Spinal cord (tissue), 10 donors: ENCODE measurements at places on chromosomes 7 and 10. TPM values are rescaled to one million over a fixed set of nuclear protein-coding genes. Genes with fewer than 3 reads are reported as not detected.

DNA sequence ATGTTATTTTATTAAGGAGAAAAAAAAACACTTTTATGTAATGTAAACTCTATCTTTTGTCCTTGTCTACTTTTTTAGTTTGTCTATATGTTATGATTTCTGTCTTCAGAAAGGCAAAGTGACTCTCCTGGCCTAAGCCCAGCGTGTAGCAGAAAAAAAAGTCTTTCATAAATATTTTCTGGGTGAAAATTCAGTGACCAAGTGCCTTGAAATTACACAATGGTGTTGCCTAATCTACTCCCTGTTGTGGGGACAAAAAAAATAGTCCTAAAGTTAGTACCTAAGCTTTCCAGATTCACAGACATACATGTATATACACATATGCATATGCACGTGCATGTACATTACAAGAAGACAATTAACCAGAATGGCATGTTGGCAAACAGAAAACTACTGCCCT lies 1257.8 kb upstream of the SORCS1 start:
- DNase-seq, result no peak
- H3K27ac ChIP-seq, result no peak overlapping the region
- H3K4me1 ChIP-seq, result no peaks in the 10 kb centered on the region
- no peaks in the 10 kb centered on the region for H3K36me3 ChIP-seq

DNA sequence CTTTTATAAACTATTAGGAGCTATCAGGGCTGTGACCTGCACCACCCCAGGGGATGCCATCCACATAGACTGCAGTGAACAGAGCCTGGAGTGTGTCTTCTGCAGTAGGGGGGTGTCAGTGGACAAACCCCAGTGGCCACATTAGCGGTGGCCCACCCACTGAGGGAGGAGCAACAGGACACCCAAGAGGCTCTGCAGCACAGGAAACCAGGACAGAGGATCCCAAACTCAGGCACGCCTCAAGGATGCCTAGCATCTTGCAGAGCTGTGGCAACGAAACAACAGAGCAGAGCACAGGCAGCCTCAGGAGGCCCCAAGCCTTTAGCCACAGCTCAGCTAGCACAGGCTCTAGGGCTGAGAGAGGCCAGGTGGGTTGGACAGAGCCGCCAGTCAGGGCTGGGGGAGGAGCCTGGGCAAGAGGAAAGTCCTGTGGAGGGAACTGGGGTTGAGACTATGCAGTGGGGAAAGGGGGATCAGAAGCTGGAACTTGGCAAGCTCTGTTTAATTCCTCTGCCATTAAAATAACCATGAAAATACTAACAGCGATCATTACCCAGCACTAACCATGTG lies 53.8 kb downstream of the GRID1 start:
- DNase-seq, result no peak
- H3K4me1 ChIP-seq, result peaks cover 31% of the 10 kb centered on the region
- no peak overlapping the region for H3K4me3 ChIP-seq
- H3K27me3 ChIP-seq, result no peaks in the 10 kb centered on the region
- H3K27ac ChIP-seq, result no peak overlapping the region

SLC26A5 gene
- polyA plus RNA-seq, result 0.30 TPM

CALML5 gene
- polyA plus RNA-seq, result not detected

GRCh38 chr10:62778125-62778524 lies 26.4 kb upstream of the ADO start:
- H3K27me3 ChIP-seq, result peaks cover 2% of the 10 kb centered on the region
- no peak for DNase-seq
- no peak overlapping the region for H3K27ac ChIP-seq
- H3K36me3 ChIP-seq, result no peaks in the 10 kb centered on the region
- no peak overlapping the region for H3K4me3 ChIP-seq
- no peaks in the 10 kb centered on the region for H3K4me1 ChIP-seq

ARMH3 gene
- 20.5 TPM for polyA plus RNA-seq

GRCh38 chr10:110684800-110685446 lies 40.8 kb downstream of the RBM20 start:
- no peak for DNase-seq
- H3K27ac ChIP-seq, result no peak overlapping the region
- peaks cover 8% of the 10 kb centered on the region for H3K4me1 ChIP-seq
- no peaks in the 10 kb centered on the region for H3K27me3 ChIP-seq
- H3K36me3 ChIP-seq, result no peaks in the 10 kb centered on the region
- H3K4me3 ChIP-seq, result no peak overlapping the region

DNA sequence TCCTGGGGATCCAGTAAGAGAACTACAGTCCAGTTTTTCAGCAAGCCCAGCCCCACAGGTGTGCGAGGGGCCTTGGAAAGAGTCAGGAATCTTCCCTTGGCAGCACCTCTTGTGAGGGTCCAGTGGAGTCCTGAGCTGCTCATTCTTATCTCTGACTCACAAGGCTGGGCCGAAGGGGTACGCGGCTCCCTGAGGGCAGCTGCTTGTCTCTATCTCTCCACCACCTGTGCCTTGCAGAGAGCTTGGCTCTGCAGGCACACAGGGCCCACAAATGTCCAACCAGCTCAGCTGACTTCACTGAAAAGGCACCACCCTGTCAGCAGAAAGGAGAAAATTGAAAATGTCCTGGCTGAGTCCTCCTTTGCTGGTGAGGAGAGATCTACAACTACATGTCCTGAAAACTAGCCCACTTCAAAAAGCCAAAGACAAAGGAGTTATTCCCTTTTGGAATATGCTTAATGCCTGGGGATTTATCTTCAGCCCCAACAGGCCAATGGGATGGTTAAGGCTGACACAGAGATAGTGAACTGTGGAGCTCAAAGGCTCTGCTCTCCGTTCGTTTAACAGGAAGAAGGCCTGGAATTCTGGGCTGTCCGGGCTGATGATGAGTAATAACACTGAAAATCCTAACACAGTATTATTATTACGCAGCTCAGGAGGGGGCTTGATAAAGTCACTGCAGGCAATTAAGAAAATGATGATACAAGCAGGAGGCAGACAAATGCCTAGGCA lies 23.4 kb downstream of the UROS start:
- H3K4me1 ChIP-seq, result peaks cover 12% of the 10 kb centered on the region
- no peaks in the 10 kb centered on the region for H3K27me3 ChIP-seq
- no peak for DNase-seq
- H3K36me3 ChIP-seq, result peaks cover 51% of the 10 kb centered on the region
- no peak overlapping the region for H3K4me3 ChIP-seq

DNA sequence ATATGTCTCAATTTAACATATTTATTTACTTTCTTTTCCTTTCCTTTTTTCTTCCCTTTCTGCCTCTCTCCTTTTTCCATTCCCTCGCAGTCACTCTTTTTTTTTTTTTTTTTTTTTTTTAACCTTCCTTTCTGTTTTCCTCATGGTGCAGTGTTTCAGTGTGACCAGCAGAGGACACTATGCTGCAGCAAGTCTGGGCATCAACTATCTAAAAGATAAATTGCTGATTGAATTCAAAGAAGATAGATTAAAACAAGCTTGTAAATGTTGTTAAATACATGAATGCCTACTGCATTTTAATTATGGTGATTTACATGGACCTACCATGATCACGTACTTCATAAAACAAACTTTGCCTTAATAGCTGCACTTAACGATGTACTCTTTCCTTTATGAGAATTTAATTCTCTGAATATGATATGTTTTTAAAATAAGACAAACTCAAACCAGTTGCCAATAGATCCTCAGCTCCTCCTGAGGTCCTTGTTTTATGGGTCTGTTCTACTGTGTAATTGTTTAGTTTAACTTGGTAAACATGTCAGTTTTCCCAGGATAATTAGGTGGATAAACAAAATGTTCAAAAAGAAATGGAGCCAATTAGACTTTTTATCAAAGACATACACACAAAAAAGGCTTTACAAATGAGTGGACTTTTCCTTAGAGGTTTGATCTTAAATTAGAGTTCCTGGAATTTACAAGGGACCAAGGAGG lies 101.0 kb upstream of the AGR3 start:
- H3K4me1 ChIP-seq, result no peaks in the 10 kb centered on the region
- no peak for DNase-seq
- no peaks in the 10 kb centered on the region for H3K27me3 ChIP-seq

CUZD1 gene
- polyA plus RNA-seq, result 1.9 TPM

- H3K27me3 ChIP-seq, result no peaks in the 10 kb centered on the region
- no peak overlapping the region for H3K4me3 ChIP-seq
- H3K27ac ChIP-seq, result peak overlapping the region; percentile 6
- no peaks in the 10 kb centered on the region for H3K36me3 ChIP-seq
These were observed 248.7 kb downstream of the NEBL start for GRCh38 chr10:20648263-20648874.

DNA sequence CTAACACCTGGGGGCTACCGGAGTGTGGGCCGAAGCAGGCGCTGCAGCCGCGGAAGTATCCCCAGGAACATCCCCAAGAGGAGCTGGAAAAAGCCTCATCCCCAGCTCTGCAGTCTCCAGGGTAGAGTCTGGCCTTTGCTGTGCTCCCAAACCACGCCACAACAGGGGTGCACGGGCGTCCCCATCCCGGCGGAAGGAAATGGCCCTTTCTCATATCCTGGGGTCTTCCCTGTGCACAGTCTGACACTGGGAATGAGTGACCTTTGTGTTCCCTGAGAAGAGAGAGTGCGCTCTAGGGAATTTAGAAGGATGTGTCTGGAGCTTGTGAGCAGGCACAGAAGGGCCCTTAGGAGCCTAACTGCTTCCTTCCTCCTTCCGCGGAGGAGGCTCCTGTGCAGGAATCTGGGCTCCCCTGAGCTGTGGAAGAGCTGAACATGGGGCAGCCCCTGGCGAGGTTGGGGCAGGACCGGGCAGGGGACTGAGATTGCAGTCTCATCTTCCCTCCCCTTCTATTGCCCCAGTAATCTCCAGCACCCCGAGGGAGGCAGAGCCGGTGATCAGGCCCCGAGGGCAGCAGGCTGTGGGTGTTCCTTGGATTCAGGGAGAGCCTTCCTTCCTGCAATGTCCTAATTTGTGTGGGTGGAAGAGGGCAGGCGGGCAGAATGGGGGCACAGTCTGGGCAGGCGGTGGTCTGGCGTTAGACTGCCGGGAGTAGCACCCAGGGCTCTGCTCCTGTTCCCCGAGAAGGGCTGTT lies 1.3 kb downstream of the REPIN1 start:
- peak overlapping the region; percentile 90 for H3K4me3 ChIP-seq
- H3K36me3 ChIP-seq, result peaks cover 50% of the 10 kb centered on the region
- no peaks in the 10 kb centered on the region for H3K27me3 ChIP-seq
- no peak for DNase-seq

AKR1C4 gene
- not detected for polyA plus RNA-seq

DNA sequence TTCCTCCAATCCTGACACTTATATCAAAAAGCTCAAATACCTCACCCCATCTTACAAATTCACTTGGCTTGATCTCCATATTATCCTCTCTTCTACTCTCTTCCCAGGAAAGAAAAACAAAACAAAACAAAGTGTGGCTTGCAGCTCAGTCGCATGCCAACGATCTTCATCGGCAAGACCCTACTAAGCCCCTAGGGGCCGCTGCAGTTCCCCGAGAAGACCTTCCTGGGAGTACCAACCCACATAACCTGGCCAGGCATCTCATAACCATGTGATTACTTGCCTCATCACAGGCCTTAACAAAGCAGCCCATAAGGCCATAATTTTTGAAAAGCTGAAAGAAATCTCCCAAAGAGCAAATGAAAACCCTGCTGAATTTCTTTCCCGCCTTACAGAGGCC lies 103.7 kb downstream of the ZNF92 start:
- no peaks in the 10 kb centered on the region for H3K36me3 ChIP-seq
- no peak overlapping the region for H3K27ac ChIP-seq
- H3K4me3 ChIP-seq, result no peak overlapping the region
- no peaks in the 10 kb centered on the region for H3K4me1 ChIP-seq
- no peaks in the 10 kb centered on the region for H3K27me3 ChIP-seq

- H3K27ac ChIP-seq, result no peak overlapping the region
- no peaks in the 10 kb centered on the region for H3K36me3 ChIP-seq
- no peaks in the 10 kb centered on the region for H3K27me3 ChIP-seq
- H3K4me1 ChIP-seq, result no peaks in the 10 kb centered on the region
- DNase-seq, result no peak
These were observed 46.5 kb downstream of the AMPH start for GRCh38 chr7:38584443-38585210.

DNA sequence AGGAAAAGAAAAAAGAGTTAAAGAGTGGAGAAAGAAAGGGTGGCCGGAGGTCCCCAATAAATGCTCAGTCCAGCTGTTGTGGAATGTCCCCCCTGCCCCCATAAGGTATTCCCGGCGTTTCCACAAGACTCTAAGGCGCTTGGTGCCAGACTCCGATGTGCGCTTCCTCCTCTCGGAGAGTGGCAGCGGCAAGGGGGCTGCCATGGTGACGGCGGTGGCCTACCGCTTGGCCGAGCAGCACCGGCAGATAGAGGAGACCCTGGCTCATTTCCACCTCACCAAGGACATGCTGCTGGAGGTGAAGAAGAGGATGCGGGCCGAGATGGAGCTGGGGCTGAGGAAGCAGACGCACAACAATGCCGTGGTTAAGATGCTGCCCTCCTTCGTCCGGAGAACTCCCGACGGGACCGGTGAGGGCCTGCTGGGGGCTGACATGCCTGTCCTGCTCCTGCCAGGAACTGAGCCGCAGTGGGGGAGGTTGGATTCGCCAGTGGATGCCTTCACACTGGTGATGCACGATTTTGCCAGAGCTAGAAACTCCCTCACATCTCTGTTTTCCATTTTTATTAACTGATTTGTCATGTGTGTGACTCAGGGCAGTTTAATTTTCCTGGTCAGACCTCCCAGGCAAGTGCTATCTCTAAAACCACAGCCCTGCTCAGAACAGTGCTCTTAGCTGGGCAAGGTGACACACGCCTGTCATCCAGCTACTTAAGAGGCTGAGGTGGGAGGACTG lies 34.2 kb downstream of the TACR2 start:
- no peak overlapping the region for H3K27ac ChIP-seq
- no peaks in the 10 kb centered on the region for H3K4me1 ChIP-seq
- H3K36me3 ChIP-seq, result peaks cover 71% of the 10 kb centered on the region

DNA sequence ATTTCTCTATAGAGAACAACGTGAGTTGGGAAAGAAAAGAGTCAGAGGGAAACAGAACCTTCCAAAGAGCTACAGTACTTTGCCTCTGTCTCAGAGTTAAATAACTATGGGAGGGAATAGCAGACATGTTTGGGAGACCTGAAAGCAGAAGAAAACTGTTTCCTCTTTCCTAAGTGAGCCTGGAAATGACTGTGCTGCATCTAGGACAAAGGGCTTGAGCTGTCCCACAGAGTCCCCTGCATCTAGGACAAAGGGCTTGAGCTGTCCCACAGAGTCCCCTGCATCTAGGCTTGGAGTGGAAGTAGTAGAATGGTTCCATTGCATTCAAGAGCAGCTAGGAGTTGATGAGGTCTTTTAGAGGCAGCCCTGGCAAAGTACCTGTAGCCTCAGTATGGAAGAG lies 149.7 kb downstream of the DKK1 start:
- H3K4me3 ChIP-seq, result no peak overlapping the region
- H3K27me3 ChIP-seq, result no peaks in the 10 kb centered on the region
- no peak for DNase-seq

DNA sequence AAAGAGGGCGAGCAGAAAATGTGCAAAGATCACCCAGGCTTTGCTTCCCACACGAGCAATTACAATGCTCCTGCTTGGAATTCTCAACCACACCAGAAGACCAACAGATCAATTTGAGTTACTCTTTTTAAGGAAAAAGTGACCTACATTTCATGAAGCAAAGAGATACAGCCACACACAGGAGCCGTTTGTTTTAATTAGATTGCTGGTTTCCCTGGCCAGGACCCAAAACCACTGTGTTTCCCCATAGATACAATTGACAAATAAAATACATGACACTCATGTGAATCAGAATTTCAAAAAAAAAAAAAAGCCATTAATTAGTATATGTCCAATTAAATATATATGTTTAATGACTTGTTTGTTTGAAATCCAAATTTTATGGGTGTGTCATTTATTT lies 458.3 kb downstream of the PLXDC2 start:
- H3K4me3 ChIP-seq, result no peak overlapping the region
- no peak overlapping the region for H3K27ac ChIP-seq
- DNase-seq, result no peak
- no peaks in the 10 kb centered on the region for H3K27me3 ChIP-seq
- H3K36me3 ChIP-seq, result no peaks in the 10 kb centered on the region
